ENCODE measurements at places on chromosomes 1 and 21.

- peak; percentile 15 for DNase-seq
These were observed 11.8 kb downstream of the RTCA start for GRCh38 chr1:100277866-100278265.

GRCh38 chr1:221908573-221908972, 166.7 kb upstream of the DUSP10 start:
- no peak for DNase-seq

DNA sequence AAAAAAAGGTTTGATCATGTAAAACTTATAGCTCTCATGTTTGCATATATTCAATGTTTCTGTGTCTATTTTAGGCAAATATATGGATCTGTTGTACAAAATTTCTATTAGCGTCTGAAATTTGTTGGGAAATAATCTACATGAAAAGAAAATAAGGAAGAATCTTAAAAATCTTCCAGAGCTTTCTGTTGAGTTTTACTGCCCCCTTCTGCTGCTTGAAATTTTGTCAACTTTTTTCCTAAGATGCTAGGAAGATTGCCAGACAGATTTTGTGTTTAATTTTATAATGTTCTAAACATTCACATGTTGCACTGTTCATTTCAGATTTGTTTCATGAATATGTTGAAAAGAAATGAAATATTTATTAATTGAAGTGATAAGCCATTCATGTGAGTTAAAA, 2.5 kb upstream of the PTGS2 start:
- no peak for DNase-seq

GRCh38 chr1:204545881-204546280, 29.7 kb downstream of the MDM4 start:
- DNase-seq = no peak

DNA sequence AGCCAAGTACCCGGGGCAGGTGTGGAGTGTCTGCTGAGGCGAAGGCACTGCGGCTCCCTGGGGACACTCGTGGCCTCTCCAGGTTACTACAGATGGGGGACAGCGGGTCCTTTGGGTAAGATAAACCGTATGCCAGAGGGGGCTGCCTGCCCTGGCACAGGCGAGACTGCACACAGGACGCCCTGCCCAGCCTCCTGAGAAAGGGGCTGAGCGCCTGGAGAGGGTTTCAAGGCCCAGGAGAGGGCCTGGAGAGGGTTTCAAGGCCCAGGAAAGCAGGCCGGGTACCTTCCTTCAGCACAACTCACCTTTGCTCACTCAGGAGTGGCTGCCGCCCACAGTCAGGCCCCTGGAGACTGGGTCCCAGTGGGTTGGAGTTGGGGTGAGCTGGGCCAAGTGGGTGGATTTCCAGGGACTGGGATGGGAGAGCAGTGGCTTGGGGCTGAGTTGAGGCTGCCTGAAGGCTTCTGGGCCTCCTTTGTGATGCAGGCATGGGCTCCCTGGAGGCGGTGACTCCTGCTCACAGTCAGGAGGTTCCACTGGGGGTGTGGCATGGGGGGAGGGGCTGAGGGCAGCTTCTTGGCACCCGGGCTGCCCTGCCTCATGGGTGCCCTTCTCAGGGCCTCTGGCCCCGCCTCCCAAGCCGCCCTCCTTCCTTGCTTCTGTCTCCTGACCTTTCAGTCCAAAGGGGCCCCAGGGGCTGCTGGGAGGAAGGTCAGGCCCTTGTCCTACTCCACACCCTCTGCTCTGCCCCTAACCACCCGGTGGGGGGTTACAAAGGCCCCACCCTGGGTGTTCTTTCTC, at the start of gene MMEL1:
TSS of gene MMEL1 (minus strand) at position 456 of the 801 bp plus-strand sequence. CDS start 3,532 bp downstream, outside the sequence.
- DNase-seq = no peak

- peak; percentile 22 for DNase-seq
These were observed 18.4 kb upstream of the CDCA8 start for GRCh38 chr1:37673920-37674319.

GRCh38 chr1:25006770-25007169, 76.7 kb upstream of the RUNX3 start:
- no peak for DNase-seq
